ENCODE measurements at places on chromosomes 7 and 10. TPM values are rescaled to one million over a fixed set of nuclear protein-coding genes. Genes with fewer than 3 reads are reported as not detected.

- DNase-seq: no peak
These were observed 6.2 kb upstream of the CH25H start for GRCh38 chr10:89213191-89213808.

DNA sequence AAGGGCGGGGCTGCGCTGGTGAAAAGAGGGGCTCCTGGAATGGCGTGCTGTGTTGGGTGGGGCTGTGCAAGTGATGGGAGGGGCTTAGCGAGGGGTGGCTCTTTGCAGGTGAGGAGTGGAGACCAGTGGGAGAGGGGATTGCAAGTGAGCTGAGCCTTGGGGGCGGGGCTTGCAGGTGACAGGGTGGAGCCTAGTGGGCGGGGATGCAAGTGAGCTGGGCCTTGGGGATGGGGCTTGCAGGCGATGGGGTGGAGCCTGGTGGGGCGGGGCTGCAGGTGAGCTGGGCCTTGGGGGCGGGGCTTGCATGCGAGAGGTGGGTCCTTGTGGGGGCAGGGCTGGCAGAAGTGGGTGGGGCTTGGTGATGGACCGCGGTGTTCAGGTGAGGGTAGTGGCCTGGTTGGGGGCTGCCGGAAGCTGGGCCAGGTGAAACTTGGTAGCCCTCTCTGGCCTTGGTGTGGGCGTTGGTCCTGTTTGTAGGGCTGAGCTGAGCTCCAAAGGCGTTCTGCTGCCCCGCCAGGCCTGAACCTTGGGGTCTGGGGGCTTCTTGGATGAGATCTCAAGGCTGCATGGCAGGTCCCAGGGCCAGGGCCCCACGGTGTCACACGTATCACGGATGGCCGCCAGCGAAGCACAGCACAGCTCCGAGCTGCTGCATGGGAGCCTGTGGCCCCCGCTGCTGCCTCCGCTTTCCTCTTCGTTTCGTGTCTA, 743 bp upstream of the PITRM1 start:
- no peak for DNase-seq

SLC35B4 gene
- 24.0 TPM for total RNA-seq

CRTAC1 gene
- total RNA-seq: 1.3 TPM

ZNF775 gene
- 1.6 TPM for total RNA-seq

FAM24B gene
- total RNA-seq: 0.67 TPM
